HepG2 (cell line): ENCODE measurements at places on chromosomes 4 and X. TPM values are rescaled to one million over a fixed set of nuclear protein-coding genes. Genes with fewer than 3 reads are reported as not detected.

GRCh38 chrX:1291110-1291740 lies 22.6 kb downstream of the CSF2RA start:
- DNase-seq: no peak
- H3K4me3 ChIP-seq: no peak overlapping the region
- H3K27ac ChIP-seq: no peak overlapping the region

GRCh38 chr4:154616731-154617130 lies 4.3 kb upstream of the FGG start:
- peaks cover 68% of the 10 kb centered on the region for H3K4me1 ChIP-seq
- DNase-seq: no peak
- H3K27ac ChIP-seq: peak overlapping the region; percentile 64

DNA sequence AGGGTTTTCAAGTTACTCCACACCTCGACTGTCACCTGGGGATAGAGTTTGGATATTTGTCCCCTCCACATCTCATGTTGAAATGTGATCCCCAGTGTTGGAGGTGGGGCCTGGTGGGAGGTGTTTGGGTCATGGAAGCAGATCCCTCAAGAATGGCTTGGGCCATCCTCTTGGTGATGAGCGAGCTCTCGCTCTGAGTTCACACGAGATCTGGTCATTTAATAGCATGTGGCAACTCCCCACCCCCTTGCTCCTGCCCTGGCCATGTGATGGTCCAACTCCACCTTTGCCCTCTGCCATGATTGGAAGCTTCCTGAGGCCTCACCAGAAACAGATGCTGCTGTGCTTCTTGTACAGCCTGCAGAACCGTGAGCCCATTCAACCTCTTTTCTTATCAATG lies 8.3 kb downstream of the CTAG1A start:
- no peaks in the 10 kb centered on the region for H3K4me1 ChIP-seq
- H3K36me3 ChIP-seq: no peaks in the 10 kb centered on the region
- H3K27me3 ChIP-seq: 0 out of 3 replicates have a peak, but pooled peaks cover 6% of the 10 kb centered on the region
- H3K4me3 ChIP-seq: no peak overlapping the region

CENPI gene
- total RNA-seq: 26.5 and 38.2 TPM in 2 replicates

UGT2B15 gene
- total RNA-seq: 0.04 TPM in 1 of 2 replicates, not detected in the other

IQCM gene
- total RNA-seq: not detected in 2 replicates

MAGEA9B gene
- total RNA-seq: 0.07 TPM in 1 of 2 replicates, not detected in the other

DNA sequence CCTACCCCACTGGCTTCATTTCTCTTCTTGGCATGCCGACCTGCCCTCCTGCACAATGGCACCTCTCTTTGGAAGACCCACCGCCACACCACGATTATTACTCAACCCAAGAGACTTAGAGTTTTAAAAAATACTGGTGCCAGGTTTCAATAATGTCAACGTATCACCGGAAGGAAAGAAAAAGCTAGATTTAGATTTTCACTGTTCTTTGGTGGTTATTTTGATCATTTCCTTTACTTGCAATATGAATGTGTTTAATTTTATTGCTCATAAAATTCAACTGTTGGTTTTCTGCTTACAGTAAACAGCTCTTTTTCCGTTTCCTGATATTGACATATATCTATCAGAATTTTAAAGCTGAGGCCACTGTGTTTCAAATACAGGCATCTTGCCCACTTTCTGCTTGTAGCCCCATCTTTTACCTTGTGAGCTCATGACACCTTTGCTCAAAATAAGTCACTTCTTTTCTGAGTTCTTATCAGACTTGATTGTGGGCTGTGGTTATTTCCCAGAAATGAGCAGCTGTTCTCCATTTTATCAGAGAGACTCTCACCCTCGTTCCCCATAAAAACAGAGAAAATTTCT lies 439.1 kb downstream of the INPP4B start:
- no peak for DNase-seq
- H3K27ac ChIP-seq: no peak overlapping the region
- H3K36me3 ChIP-seq: no peaks in the 10 kb centered on the region
- H3K4me3 ChIP-seq: no peak overlapping the region
- 0 out of 3 replicates have a peak, but pooled peaks cover 2% of the 10 kb centered on the region for H3K27me3 ChIP-seq
- H3K4me1 ChIP-seq: no peaks in the 10 kb centered on the region

DNA sequence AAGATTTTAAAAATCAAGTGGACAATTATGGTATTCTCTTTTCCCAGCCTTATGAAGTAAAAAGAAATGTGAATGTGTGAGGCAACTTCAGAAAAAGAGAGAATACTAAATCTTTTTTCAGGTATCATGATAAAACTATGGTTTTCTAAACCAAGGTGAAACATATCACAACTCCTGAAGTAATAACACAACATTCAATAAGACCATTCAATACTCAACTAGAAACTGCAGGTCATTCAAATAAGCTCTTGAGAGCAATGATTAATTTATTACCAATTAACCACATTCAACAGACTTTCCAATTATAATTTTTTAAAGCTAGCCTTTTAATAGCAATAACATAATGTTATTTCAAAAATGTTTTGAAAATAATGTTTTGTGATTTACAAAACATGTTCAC lies 35.8 kb downstream of the SLC10A7 start:
- H3K4me3 ChIP-seq: no peak overlapping the region
- H3K27me3 ChIP-seq: no peaks in the 10 kb centered on the region
- H3K27ac ChIP-seq: no peak overlapping the region
- DNase-seq: no peak
- H3K4me1 ChIP-seq: no peaks in the 10 kb centered on the region

GRCh38 chr4:108045687-108046024 lies 56.0 kb downstream of the HADH start:
- no peaks in the 10 kb centered on the region for H3K4me1 ChIP-seq
- no peaks in the 10 kb centered on the region for H3K27me3 ChIP-seq
- no peak overlapping the region for H3K27ac ChIP-seq
- no peak overlapping the region for H3K4me3 ChIP-seq
- H3K36me3 ChIP-seq: no peaks in the 10 kb centered on the region
- no peak for DNase-seq

DNA sequence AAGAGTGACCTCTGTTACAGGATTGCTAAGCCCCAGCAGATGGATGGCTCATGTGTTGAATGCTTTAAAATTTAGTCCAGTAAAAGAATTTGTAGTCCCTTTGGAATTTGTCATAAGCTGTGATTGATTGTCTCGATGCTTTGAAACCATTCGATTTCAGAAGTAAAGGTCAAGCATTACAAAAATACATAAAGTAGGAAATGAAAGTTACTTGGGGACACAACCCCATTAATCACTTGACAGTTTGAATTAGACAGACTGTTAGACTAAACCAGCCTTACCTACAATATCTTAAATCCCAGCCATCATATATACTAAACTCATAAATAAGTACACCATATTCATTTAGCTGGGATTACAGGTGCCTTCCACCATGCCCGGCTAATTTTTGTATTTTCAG lies 6.6 kb downstream of the REST start:
- no peak for DNase-seq
- peaks cover 52% of the 10 kb centered on the region for H3K4me1 ChIP-seq
- H3K4me3 ChIP-seq: no peak overlapping the region
- H3K27ac ChIP-seq: no peak overlapping the region

GLOD5 gene
- total RNA-seq: 0.73 and 0.93 TPM in 2 replicates

GRCh38 chr4:71558248-71558647 lies 219.4 kb downstream of the SLC4A4 start:
- H3K27me3 ChIP-seq: no peaks in the 10 kb centered on the region
- no peak for DNase-seq
- H3K27ac ChIP-seq: no peak overlapping the region
- H3K4me3 ChIP-seq: no peak overlapping the region

SHROOM3 gene
- total RNA-seq: not detected in 2 replicates

ADH1C gene
- not detected in 2 replicates for total RNA-seq

DNA sequence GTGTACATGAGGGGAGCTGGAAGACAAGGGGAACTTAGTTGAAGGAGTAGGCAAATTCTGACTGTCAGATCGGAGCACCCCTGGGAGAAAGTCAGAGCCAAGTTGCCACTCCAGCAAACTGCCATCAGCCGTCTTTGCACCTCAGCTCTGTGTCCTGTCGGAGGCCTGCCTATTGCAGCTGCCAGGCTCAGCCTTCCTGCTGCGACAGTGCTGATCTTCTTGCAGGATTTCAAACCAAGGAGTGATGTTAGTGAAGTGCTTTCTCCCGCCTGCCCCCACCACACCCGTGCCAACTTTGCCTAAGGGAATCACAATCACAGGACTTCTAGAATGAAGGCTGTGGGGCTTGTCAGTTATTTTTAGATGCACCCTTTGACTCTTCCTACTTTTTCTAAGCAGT lies 185.3 kb downstream of the KIT start:
- no peaks in the 10 kb centered on the region for H3K4me1 ChIP-seq
- H3K4me3 ChIP-seq: no peak overlapping the region
- DNase-seq: no peak

- H3K27ac ChIP-seq: no peak overlapping the region
- H3K36me3 ChIP-seq: no peaks in the 10 kb centered on the region
- H3K27me3 ChIP-seq: no peaks in the 10 kb centered on the region
- H3K4me1 ChIP-seq: no peaks in the 10 kb centered on the region
- no peak overlapping the region for H3K4me3 ChIP-seq
Observed at GRCh38 chrX:97616883-97617530, 733.3 kb downstream of the RPA4 start.

DNA sequence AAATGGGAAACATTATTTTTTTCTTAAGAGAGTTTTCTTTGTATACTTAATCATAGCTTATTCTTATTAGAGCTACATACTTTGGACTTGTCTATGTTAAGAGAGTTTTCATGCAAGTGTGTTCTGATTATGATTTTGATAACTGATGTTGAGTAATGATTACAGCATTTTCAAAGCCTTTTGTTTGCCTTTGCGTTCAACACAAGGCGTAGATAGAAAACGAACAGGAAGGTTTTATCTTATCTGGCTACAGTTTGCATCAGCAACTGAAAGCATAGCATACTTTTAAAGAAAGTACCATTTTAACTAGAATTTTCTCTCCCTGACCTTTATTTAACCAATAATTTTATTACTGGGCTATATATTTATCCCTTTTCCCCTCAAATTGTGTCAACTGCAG lies 51.6 kb upstream of the PDLIM5 start:
- H3K36me3 ChIP-seq: no peaks in the 10 kb centered on the region
- no peak overlapping the region for H3K27ac ChIP-seq
- H3K4me1 ChIP-seq: no peaks in the 10 kb centered on the region
- no peaks in the 10 kb centered on the region for H3K27me3 ChIP-seq

DNA sequence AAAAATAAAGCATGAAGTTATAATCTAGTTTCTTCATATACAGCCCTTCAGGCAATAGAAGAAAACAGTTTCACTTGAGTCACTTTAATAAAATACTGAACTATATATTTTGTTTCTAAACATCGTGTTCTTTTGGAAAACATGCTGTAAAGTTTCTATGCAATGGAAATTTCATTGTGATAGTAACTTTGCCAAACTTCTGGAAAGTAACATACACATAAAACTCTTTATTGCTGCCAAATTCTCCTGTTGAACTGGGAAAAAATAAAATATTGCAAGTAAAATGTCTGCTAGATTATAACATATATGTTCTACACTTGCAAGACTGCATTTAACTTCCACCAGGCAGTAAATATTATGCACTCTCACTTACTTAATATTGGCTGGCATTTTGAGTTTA lies 635.4 kb downstream of the SPRY1 start:
- H3K36me3 ChIP-seq: no peaks in the 10 kb centered on the region
- DNase-seq: no peak
- no peak overlapping the region for H3K27ac ChIP-seq
- H3K27me3 ChIP-seq: no peaks in the 10 kb centered on the region; the same call in 2 of the 3 replicates

DNA sequence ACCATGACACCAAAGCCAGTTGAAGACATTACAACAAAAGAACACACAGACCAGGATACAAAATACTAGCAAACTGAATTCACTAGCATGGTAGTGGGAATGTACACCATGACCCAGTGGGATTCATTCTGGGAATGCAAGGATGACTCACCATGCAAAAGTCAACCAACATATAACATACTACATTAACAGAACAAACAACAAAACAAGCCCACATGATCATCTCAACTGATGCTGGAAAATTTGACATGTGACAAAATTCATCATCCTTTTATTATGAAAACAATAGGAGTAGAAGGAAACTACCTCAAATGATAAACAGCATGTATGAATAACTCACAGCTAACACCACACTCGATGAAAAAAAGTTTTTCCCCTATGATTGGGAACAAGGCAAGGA lies 190.2 kb downstream of the DCLK2 start:
- no peaks in the 10 kb centered on the region for H3K36me3 ChIP-seq
- no peak overlapping the region for H3K27ac ChIP-seq
- peaks cover 37% of the 10 kb centered on the region for H3K4me1 ChIP-seq

DNA sequence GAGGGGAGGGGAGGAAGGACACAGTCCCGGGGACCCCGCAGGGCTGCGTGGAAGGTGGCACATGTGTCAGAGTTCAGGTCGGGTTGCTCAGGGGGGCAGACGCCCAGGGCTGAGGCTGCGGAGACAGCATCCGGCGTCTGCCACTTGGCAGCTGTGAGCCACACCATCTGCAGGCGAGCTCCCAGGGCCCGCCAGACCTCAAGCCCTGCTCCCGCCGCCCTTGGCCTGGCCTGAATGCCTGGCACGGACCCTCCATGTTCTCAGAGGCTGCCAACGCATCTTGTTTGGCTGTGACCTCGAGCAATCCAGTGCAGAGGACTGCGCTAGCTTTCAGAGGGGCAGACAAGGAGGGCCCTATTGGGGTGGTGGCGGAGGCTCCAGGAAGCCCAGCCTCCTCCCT lies 5.1 kb downstream of the BGN start:
- peaks cover 10% of the 10 kb centered on the region; the same call in 1 of the 2 replicates for H3K4me1 ChIP-seq
- H3K4me3 ChIP-seq: no peak overlapping the region
- no peaks in the 10 kb centered on the region for H3K36me3 ChIP-seq
- no peak overlapping the region for H3K27ac ChIP-seq

ETFDH gene
- total RNA-seq: 13.5 and 14.7 TPM in 2 replicates

DNA sequence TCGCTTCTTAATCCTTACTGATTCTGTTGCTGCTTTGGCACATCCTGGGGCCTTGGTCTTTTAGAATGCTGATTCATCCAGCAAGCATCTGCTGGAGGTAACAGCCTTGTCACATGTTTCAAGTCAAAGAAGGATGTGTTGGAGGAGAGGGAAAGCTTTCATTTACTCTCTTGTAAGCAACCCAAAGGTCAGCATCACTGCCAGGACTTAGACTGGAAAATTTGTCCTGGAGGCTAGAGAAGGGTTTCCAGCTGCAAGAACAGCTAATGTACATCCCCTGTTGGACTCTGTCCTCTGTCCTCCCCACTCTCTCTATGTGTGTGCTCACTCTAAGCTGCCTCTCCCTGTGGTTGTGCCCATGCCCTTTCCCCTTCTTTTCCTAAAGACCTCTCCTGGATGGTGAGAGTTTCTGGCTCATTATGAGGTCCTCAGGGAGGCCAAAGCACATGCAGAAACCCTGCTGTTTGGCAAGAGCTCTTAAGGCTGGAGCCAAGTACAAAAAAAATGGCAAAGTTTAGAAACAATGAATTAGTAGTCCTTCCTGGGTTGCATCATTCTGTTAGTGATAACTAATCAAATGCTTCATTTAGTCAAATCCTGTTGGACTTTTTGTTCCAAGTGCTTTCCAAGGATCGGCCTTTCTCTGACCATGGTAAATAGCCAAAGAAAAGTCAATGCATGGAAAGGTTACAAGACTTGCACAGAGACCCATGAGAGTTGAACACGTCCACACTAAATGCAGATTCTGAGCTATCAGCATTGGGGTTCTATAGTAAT lies 13.4 kb upstream of the SRPX start:
- H3K27me3 ChIP-seq: no peaks in the 10 kb centered on the region
- no peak overlapping the region for H3K4me3 ChIP-seq
- no peak overlapping the region for H3K27ac ChIP-seq
- DNase-seq: no peak
